ENCODE measurements at places on chromosomes 16 and 17. TPM values are rescaled to one million over a fixed set of nuclear protein-coding genes. Genes with fewer than 3 reads are reported as not detected.

Gene UTS2R
- total RNA-seq: not detected

Gene TMEM208
- 33.1 TPM for total RNA-seq

Gene SGCA
- 87.9 TPM for total RNA-seq

Gene MED1
- total RNA-seq: 26.4 TPM

Gene CACNG1
- not detected for total RNA-seq

Gene TTLL6
- total RNA-seq: not detected

Gene NAGS
- total RNA-seq: 0.86 TPM

DNA sequence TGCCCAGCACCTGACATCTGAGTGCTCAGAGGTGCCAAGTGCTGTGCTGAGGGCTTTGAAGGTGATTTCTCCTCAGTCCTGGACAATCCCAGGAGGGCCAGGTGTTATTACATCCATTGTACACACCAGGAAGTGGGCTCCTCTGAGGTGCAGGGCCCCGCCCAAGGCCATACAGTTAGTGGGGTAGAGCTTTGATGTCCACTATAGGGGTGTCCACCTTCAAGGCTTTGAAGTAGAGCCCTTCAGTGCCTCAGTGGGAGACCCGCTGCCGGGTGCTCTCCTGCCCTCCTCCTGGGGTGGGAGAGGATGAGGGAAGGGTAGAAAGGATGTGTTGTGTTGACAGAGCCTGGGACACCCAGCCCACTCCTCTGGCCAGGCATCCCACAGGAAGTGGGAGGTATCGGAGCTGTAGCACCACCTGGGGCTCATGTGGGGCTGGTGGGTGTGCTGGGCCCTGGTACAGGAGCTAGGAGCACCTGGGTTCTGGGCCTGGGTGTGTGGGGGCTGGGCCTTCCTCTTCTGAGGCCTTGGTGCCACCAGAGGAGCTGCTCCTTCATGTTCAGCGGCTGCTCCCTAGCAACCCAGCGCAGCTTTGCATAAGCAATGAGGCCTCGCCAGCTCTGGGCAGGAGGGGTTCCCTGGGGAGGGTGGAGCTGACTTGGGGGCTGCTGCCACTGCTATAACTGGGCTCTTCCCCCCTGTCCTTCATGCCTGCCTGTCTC, 7.4 kb downstream of the LASP1 start:
- DNase-seq: no peak

DNA sequence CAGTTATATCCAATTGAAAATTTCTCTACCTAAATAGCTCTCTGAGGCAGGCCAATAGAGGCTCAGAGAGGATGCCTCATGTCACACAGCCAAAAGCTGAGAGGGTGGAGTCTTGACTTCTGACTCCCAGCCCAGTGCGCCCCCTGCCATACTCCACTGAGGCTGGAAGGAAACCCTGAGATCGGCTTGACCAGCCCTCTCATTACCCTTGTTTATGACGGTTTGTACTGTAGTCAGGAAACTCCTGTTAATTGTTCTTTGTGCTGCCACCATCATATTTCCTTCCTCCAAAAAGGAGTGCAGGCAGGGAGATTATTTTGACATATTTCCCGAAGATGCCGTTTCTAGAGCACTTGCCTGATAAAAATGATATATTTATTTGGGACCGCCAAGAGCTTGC, 107.9 kb downstream of the AIPL1 start:
- no peak for DNase-seq

- no peak for DNase-seq
Measured at GRCh38 chr16:14015033-14015432, 56.1 kb upstream of the MRTFB start.

DNA sequence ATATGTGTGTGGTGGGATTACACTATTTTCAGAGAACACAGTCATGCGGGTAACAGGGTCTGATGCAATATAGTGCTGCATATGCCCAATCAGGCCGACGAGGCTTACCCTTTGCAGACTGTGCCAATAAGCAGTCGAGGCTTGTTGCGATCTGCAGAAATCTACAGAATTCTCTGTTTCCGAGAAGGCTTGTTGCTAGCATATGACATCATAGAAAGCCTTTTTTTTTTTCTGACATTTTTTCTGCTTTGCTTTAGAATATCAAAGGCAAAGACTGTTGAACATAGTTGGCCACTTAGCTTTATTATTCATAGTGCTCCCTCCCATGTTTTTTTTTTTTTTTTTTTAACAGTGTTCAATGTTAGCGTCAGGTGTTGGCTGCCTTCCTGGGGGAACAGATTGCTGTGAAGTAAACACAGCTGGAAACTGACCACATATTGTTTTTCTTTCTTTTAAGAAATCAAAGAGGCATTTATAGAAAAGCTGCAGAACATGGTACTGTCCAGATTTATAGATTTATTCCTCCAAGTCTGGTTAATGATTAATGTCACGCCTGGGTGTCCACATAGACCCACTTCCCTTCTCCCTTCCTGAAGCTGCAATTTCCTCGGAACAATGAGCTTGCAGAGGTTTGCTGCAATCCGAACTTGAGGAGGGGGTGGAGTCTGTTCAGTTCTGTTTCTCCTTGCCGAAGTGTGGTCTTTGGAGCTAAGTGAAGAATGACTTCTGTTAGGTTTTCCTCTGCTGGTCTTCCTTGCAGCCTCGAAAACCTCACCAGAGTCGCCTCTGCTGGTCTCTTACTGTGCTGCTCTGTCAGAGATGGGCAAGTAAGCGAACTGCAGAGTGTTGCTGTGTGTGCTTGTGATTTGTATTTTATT, 87.3 kb downstream of the MAP2K6 start:
- DNase-seq: no peak

GRCh38 chr16:26457095-26457494, 609.6 kb upstream of the C16orf82 start:
- DNase-seq: no peak

- DNase-seq: peak; percentile 68
Measured at GRCh38 chr16:2816751-2817339, at the start of gene PRSS21. Gene PRSS21 (plus strand): TSS chr16:2817237. CDS start chr16:2817269, 32 bp downstream.

DNA sequence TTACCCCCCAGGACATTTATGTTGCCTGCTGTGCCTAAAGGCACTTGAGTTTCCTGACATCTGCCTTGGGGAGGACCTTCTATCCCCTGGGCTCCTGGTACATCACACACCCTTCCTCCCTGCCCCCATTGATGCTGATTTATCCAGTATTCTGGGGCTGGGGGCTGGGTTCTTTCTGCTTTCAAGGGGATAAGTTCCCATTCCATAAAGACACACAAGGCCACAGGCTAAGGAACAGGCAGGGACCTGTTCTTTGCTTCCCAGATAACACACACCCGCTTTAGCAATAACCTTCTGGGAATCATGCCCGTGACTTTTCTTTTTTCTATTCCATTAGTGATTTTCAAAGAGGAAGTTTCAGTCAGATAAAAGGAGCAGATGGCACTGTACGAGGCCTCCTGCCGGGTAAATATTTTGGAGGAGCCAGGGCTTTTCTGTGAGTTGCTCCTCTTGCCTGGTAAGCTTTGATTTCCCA, 30.6 kb downstream of the CHD9 start:
- no peak for DNase-seq

DNA sequence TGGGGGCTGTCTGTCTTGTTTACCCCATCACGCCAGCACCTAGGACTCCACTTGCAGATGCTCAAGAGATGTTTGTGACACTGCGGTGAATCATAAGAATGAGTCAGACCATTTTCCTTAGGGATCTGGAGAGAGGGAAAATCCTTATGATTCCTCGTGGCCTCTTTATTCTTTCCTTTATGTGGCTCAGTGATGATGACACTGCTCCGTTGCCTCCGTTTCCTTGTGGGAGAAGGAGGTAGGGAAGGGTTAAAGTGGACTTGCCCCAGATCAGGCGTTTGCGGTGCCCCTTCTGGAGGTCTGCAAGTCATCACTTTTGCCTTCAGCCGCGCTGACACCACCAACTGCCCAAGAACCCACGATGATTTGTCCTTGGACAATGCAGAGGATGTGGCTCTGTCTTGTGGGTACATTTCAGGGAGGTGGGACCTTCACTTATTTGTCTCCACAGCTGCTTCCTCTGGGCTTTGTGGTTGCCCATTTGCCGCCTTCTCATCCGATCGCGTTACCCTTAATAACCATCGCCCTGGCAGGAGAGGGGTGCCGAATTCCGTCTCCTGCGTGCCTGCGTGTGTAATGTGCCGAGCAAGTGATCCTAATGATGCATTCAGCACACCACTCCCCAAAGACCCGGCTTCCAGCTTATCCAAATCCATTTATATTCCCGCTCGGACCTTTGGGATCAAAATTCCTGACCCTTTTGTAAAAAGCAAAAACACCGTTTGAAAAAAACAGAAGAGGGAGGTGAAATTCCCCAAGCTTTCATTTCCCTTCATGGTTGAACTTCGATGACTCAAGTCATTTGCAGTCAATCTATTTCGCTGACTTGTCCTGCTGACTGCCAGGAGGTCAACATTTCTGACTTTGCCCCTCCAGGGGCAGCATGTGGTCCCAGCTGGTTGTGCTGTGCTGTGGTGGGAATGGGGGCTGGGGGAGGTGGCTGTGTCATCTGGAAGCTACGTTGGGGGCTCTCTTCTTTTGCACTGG, 87.2 kb upstream of the IRX3 start:
- no peak for DNase-seq

GRCh38 chr16:77090062-77090461, 100.9 kb upstream of the MON1B start:
- no peak for DNase-seq

DNA sequence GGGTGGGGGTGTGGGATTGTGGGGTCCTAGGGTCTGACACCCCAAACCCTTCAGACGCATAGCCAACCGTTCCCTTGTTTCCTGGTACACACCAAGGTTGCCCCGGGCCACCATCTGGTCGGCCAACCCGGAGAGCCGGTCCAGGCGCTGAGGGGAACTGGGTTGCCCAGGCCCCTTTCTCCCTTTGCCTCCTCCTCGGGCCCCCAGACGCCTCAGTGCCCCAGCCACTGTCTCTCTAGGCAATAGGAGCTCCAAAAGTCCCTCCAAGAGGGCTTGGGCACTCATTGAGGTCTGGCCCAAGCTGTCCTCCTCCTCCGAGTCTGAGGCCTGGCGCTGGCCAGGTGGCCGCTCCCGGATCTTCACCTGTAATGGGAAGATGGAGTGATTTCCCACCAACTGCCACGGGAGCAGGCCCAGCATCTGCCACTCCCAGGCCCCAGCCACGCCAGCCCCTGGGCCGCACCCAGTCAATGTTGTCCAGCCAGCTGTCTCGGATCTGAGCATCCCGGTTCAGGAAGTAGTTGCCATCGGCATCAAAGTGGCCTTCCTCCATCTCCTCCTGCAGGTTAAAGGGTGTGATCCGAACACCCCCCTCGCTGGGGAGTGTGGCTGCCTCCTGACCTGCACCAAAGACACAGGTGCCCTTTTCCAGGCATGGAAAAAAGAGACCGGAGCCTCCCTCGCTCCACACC, 1.5 kb downstream of the CD2BP2 start:
- no peak for DNase-seq

DNA sequence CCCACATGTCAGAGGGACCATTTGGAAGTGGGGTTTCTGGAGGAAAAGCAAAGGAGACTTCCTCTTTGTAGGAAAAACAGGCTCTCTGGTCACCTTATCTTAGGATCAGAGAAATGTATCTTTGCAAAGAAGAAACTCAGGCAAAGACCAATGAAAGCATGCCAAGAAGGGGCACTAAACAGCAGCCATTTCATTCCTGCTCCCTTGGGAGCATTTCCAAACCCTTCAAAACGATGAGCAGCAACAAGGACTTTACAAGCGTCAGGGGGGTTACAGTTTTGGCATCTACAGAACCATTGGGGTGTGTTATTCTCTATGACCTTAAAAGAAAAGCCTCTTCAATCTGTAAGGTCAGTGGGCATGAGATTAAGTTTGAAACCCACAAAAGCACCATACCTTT, 122.8 kb downstream of the SMG6 start:
- no peak for DNase-seq

DNA sequence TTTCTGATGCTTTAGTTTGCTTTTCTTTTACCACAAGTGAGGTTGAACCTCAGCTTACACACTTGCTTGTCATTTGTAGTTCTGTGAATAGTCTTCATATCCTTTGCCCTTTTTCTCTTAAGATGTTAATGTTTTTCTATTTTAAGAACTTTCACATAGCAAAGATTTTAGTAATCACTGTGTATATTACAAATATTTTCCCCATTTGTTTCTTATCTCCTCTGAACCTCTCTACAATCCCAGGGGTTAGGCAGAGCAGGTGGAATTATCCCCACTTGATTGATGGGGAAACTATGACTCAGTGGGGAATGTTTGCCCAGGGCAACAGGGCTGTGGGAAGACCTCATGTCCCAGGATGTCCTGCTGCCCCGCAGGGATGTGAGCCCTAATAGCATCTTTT, 11.7 kb upstream of the MYH3 start:
- DNase-seq: no peak

DNA sequence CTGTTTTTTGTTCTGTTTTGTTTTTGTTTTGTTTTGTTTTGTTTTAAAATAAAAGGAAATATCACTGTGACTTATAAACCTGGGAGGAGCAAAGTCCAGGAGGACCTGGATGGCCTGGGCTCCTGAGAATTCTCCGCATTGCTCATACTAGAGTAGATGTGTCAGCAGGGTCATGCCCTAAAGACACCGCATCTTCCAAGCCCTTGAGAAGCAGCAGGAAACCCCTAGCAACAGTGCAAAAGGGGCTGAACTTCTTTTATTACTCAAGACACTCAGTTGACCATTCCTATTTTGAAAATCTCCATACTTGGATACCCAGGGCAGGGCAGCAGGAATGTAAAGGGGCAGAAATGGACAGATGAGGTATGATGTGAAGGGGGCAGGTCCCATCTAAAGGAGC, 51.8 kb downstream of the SYT17 start:
- DNase-seq: no peak

GRCh38 chr16:85492295-85492864, 120.7 kb upstream of the GSE1 start:
- DNase-seq: no peak

DNA sequence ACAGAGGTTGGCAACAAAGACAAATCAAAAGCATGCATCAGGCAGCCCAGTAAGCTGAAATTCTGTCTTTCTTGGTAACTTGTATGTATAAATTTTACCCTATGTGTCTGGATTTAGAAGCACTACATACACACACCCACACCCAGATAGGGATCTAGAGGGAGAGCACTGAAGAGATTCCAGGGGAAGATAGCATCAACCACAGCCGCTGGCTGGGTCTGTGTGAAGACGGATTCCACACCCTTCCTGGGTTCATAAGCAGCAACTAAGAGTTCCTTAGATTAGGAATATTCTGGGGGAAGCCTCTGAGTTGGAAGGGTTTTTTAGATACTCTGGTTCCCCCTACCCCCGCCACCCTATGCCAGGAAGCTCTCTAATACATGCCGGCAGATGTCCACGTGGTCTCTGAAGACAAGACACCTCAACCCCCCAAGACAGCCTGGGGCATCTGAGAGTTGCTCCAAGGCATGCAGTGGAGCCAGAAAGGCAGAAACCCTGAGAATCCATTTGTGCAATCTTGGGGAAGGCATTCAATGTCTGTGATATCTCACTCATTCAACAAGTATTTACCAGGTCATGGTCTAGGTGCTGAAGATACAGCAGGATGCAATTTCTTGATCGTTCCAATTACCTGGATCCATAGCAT, 86.4 kb downstream of the NOG start:
- DNase-seq: no peak

DNA sequence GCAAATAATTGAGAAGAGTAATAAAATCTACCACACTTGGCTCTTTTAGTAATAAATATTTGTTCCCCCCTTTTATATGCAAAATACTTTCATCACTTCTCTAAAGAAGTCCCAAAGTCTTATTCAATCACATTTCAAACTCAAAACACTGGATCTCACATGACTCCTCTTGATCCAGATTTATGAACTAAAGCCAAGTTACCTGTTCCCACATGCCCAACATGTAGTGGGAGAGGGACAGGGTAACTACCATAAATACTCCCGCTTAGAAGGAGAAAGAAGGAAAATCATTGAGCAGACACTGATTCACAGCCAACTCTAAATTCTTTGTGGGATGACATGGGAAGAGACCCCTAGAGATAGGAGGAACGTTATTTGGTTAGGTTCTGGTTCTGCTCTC, 64.9 kb upstream of the PMFBP1 start:
- no peak for DNase-seq

Data from posterior vena cava (tissue), 2 donors.